Natural killer cell treated with Interleukin-12 subunit alpha and Interleukin-12 subunit beta and Interleukin-15 and Interleukin-18, amount 100 ng/mL, for 72 hours (primary cell): ENCODE measurements at places on chromosomes 5 and 9.
A peak's percentile ranks its signal among the peaks of the same experiment; 100 is the strongest.

- no peak for DNase-seq
Measured at GRCh38 chr5:100861148-100861547, 41.9 kb downstream of the ST8SIA4 start.

DNA sequence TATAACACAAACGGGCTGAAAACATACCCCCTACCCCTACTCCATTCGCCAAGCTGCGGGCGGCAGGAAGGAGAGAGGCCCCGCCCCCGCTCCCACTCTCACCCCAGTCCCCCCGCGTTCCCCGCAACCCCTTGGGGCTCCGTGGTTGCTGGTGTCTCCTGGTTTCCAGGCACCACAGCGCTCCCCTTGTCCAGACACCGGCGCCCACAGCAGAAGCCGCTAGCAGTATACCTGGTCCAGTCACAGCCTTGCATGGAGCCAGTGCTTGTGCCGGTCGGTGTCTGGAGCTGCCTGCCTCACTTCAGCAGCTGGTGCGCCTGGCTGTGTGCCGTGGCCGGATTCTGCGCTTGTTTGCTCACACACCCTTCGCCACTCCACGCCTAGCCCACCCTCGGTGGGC lies 240.5 kb upstream of the DAB2 start:
- DNase-seq, result no peak

DNA sequence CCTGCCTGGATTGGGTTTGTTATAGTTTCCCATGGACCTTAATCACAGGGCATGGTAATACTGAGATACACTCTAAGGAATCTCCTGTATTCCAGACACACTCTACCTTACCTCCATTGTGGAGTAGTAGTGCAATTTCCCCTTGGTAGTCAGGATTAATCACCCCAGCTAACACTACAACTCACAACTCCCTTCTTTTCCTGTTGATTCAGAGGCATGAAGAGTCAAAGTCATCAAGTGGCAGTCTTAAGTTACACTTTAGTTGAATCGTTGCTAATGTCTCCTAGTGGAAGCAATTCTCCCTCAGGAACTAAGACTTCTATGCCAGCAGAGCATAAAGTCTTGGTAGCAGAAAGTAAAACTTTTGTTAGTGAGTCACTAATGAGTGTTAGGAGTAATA lies 122.7 kb upstream of the APC start:
- no peak for DNase-seq

DNA sequence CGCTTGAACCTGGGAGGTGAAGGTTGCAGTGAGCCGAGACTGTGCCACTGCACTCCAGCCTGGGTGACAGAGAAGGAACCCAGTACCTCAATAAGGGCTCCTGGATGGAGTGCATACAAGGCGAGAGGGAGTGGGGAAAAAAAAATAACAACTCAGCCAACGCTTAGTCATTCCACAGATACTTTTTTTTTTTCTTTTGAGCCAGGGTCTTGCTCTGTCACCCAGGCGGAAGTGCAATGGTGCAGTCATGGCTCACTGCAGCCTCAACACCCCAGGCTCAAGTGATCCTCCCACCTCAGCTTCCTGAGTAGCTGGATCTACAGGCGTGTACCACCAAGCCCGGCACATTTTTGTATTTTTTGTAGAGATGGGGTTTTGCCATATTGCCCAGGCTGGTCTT lies 59.5 kb upstream of the GGTA1 start:
- no peak for DNase-seq

DNA sequence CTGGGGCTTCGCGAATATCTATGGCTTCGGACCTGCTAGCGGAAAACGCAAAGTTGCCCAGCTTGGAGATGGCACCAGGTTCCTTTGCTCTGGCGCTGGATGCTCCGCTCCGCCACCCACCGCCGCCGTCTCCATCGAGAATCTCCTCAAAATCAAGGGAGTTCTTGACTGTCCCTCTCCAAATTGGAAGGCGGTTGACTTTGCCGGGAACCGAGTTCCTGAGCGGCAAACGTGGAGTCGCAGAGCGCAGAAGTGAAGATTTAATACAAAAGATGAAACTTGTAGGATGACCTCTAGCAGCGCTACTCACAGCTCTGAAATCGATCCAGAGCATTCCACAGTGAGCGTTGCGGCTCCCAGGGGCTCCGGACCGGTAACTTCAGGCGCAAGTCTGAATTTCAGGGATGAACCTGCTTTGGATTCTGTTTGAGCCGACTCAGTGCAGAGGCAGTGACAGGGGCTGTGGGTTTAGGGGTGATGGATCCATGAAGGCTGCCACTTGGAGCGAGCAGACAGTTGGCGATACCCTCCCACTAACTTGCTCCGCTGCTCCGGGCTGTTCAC lies 1641.5 kb upstream of the C9orf72 start:
- no peak for DNase-seq

DNA sequence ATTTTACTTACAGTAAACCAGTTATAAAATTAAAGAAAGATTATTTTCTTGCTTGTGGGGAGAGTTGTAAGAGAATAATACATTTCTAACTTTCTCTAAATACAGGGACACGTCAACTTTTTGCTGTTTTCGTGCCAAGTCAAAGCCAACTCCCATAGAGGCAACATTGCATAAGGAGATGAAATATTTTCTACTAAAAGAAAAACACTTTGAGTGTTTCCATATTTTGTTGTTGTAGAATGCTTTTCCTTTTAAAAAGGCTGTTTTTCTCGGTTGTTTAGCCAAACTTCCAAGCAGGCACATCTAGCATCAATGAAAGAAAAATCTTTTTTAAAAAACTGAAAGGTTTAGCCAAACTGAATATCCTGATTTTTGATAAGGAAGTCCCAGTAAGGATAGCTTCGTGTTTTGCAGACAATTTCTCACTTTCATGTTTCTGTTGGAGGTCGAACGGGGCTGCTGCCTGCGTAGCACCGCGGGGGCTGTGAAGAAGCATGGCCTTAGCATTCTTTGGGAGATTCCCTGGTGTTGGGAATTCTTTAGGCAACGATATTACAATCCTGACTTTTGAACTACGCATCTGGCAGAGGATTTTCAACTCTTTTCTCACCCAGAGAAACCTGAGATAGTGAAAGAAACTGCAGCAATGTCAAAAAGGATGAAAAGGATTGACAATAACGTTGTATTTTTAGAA lies 108.1 kb upstream of the FBXL7 start:
- DNase-seq, result no peak

DNA sequence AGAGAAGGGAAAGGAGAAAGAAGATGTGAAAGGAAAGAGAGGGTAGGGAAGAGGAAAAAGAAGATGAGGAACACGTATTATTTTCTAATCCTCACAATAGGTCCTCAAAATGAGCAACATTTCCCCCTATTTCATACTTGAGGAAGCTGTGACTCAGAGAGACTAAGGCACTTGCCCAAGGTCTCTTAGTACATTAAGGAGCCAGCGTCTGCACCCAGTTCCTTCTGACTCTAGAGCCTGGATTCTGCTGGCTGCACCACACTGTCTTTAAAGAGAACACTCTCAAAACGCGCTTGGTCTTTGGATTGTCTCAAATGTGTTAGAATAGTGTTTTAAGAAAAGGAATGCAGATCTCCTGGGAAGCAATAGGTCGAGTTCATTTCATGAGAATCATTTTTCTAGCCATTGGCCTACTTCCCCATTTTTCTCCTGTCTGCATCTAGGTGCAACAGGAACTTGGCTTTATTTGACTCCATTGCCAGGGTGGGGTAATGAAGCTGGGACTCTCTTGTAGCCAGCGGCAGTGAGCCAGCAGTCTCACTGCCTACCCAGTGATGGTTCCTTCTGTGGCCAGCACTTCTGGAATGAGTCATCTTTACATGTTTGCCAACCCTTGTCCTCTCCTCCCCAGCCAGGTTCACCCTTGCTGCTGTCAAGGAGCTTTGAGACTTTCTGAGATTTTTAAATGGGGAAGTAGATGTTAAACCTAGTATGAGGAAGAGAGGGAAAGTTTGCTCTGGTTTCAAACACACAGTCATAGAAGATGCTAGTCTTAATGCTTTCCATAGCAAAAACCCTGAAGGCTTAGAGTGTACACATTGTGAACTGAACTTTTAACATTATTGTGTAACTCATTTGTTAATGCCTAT lies 82.7 kb downstream of the DOCK8 start:
- peak; percentile 65 for DNase-seq

DNA sequence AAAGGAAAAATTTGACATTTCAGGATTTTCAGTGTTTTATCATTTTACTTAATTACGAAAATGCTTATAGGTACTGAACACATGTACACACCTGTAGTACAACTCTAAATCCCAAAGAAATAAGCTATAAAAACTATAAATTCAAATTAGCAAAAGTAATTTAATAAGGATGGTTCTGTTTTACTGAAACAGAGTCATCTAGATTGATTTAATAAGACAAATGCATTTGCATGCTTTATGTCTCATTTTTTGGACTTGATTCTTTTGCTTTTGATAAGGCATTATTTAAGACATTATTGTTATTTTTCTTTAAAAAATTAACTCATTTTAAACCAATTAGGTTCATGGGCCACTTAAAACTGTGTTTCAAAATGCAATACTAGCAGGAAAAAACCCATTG lies 201.2 kb downstream of the PIK3R1 start:
- DNase-seq, result no peak

DNA sequence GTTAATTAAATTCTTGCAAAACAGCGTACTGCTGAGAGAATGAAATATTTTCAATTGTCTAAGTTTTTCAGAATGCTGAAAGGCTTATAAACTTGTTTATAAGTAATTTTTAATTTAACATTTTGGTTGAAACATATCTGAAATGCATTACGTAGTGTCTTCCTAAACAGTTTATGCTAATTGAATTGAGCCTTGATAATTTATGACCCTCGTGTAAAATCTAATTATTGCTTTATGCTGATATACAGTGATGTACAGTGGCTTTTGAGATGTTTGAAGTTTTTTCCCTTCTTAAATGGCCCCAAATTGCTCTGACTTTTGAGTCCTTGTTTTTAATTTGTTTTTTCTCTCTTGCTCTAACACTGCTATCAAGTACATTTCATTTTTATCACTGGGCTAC lies 262.7 kb downstream of the FBXL7 start:
- DNase-seq, result no peak

DNA sequence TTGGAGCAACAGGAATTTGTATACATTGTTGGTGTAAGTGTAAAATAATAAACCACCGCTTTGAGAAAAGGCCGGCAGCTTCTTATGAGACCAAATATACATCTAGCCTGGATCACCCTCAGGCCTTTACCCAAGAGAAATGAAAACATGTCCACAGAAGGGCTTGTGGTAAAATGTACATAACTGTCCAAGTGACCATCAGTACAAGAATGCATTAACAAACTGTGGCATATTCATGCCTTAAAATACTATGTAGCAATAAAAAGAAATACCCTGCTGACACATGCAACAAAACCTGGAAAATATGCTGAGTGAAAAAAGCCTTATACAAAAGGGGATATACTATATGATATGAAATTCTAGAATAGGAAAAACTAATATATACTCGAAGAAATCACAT lies 311.9 kb upstream of the TRPC7 start:
- no peak for DNase-seq

- no peak for DNase-seq
Measured at GRCh38 chr5:101796427-101796826, 499.7 kb downstream of the SLCO4C1 start.

- DNase-seq, result peak; percentile 81
Measured at GRCh38 chr5:177113566-177114424, 19.8 kb upstream of the NSD1 start.

DNA sequence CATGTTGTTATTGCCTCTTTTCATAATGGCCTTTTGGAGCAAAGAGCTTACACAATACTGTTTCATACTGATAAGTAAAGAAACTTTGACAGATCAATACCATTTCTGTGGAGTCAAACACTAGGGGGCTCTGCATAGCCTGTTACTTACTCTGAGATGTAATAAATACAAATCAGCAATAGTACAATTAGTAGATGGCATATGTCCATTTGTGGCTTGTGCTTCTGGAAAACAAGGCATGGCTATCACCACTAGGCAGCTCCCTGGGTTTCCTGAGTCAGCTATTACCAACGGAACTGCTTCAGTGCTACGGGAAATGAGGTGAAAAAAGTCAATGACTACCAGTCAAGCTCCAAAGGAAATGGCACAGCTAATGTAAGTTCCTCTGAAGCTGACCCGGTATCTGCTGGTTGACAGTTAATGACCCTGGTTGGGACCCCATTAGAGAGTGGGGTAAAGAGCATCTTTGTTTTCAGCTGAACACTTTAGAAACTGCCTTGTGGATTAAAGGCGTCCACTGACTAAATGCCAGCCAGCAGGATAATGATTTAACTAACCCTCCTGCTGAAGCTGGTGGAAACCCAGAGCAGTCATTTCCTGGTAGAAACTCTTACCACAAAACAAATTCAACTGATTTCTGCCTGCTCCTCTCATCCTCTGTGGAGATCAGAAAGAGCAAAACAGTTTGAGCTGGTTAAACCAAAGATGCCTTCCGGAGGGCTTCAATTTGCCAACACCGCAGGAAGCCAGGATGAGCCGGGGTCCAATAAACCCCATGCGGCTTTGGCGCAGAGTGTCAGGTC lies 69.0 kb upstream of the FAM169A start:
- no peak for DNase-seq

DNA sequence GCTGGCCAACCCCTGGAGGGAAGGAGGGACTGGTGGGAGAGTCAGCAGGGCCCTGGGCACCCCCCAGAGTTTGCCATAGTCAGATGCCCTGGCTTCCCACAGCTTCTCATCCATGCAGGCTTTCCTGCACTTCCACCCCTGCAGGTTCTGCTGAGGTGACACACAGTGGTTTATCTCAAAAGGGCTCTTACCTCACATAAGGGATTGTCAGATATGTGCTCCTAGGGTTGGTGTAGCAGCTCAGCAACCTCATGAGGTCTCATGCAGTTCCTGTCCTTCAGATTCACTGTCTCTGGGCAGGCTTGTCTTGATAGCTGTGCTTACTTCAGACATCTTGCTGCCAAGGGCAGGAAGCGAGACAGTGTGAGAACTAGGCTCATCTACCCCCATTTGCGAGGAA lies 143.4 kb downstream of the KDM4C start:
- DNase-seq, result no peak

- no peak for DNase-seq
Measured at GRCh38 chr9:124602204-124602603, 95.0 kb upstream of the NR5A1 start.

DNA sequence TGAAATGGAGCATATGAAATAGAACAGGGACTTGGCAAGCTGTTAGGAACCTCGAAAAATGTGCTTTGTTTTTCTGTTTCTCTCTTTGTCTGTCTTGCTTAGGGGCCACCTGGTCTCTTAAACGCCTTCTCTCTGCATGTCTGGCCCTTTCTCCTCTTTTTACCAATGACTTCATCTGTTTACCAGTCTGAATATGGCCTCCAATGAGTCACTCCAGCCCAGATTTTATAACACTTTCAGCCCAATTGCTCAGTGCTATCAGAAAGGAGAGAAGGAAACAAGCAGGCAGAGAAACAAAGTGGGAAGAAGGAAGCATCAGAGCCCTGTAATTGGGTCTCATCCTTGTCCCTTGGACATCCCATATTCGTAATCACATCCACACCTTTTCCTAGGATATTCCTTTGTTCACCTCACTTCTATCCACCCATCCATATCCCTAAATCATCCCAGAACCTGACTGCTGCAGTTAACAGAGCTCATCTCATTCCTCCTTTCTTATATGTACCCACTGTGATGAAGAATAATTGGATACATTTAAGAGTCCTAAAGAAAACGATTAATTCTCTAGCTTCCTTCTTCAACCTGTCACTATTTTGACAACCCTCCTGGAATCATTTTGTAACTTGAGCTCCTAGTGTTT lies 151.8 kb upstream of the GPR151 start:
- no peak for DNase-seq
